Bronchus fibroblast of lung (primary cell): ENCODE measurements at places on chromosomes 2 and 18. TPM values are rescaled to one million over a fixed set of nuclear protein-coding genes. Genes with fewer than 3 reads are reported as not detected.

Gene GREB1
- total RNA-seq = 0.17 and 0.30 TPM in 2 replicates

Gene CGREF1
- total RNA-seq = 1.5 and 2.2 TPM in 2 replicates

Gene SUPT7L
- total RNA-seq = 17.2 and 19.7 TPM in 2 replicates

Gene GTF3C2
- total RNA-seq = 36.0 and 37.2 TPM in 2 replicates
